Glutamatergic neuron (in vitro differentiated cells): ENCODE measurements at places on chromosomes 3 and 15. TPM values are rescaled to one million over a fixed set of nuclear protein-coding genes. Genes with fewer than 3 reads are reported as not detected.

GRCh38 chr15:70318594-70319465 lies 221.1 kb upstream of the TLE3 start:
- no peak for DNase-seq

DNA sequence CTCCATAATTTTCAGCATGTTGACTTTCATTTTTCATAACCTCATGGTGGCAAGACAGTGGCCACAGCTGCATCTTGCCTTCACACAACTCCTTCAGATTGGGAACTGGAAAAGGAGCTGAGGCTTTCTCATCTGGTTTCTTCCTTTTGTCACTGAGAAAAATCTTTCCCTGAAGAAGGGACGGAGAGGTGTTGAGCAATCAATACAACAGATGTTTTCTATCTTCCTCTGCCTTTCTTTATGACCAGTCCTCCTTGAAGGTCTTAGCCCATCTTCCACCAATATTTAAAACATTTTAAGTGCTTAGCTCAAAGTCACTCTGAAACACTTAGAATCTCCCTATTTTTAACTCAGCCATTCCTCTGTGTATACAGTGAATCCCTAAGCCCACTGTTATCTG lies 11.9 kb downstream of the ZNF660 start:
- DNase-seq: no peak

DNA sequence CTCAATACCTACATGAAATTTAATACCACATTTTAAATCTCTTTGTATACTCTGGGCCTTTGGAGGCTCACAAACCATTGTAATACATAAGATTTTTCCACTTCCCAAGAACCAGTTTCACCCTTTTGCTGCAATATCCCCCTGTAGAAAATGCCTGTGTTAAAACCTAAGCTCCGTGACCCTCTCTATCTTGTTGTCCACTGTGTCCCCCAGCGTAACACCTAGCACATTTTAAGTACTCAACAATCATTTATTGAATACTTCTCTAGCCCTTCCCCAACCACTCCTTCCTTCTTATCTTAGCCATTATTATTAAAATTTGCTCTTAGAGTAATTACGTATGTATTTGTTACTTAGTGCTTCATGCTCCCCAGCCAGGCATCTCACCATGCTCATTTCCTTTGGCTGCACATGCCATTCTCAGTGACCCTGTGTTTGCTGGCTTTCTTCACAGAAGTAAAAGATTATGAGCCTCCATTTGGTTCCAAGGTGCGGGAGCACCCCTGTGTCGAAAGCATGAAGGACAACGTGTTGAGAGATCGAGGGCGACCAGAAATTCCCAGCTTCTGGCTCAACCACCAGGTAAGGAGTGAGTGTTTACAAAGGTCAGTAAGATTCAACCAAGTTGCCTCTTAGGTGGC lies 81.6 kb downstream of the TGFBR2 start:
- DNase-seq: no peak

The CLRN1 gene
- not detected for total RNA-seq

- DNase-seq: no peak
These were observed 666.5 kb downstream of the SQOR start for GRCh38 chr15:46301291-46301690.

GRCh38 chr3:105842449-105842848 lies 26.4 kb downstream of the CBLB start:
- no peak for DNase-seq

The COL8A1 gene
- 0.25 TPM for total RNA-seq

GRCh38 chr3:179949412-179949811 lies 87.3 kb downstream of the PEX5L start:
- no peak for DNase-seq

- no peak for DNase-seq
These were observed 7.9 kb upstream of the SRP14 start for GRCh38 chr15:40046721-40047414.

- DNase-seq: peak; percentile 61
These were observed 7.9 kb downstream of the CCDC71 start for GRCh38 chr3:49158103-49158709.

DNA sequence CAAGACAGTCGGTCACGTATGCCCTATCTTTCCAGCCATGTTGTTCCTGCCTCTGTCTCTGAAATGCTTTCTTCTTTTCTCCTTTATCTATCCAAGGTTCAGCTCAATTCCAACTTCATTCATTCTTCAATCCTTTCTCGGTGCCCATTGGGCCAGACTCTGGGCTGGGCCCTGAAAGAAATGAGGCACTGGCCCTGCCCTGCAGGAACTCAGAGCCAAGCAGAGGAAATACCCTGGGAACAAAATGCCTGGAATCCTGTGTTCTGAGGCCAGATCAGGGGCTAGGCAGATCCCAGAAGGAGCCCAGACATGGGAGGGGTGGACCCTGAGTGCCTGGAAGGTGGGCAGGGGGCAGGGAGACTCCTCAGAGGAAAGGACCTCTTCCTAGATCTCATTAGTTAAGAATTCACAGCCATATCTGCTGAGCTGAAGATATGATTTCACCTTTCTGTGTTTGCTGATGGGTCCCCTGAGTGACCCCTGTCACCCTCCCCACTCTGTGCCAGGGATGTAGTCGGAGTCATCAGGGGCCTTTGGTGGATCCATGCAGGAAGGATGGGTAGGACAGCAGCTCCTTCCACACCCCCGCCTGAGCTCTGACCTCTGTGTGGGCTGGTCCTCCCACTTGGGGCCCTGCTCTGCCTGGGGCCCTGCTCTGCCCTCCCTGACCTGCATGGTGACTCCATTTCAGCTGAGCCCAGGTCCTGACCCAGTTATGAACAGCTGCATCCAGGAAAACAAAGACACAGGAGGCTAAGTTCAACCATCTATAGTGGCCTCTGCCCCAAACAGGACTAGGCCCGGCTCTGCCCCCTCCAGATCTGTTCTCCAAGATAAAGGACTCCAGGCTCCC lies 5.3 kb upstream of the DAPK2 start:
- DNase-seq: no peak

- peak; percentile 85 for DNase-seq
These were observed 102.2 kb downstream of the DGKG start for GRCh38 chr3:186259612-186260383.

DNA sequence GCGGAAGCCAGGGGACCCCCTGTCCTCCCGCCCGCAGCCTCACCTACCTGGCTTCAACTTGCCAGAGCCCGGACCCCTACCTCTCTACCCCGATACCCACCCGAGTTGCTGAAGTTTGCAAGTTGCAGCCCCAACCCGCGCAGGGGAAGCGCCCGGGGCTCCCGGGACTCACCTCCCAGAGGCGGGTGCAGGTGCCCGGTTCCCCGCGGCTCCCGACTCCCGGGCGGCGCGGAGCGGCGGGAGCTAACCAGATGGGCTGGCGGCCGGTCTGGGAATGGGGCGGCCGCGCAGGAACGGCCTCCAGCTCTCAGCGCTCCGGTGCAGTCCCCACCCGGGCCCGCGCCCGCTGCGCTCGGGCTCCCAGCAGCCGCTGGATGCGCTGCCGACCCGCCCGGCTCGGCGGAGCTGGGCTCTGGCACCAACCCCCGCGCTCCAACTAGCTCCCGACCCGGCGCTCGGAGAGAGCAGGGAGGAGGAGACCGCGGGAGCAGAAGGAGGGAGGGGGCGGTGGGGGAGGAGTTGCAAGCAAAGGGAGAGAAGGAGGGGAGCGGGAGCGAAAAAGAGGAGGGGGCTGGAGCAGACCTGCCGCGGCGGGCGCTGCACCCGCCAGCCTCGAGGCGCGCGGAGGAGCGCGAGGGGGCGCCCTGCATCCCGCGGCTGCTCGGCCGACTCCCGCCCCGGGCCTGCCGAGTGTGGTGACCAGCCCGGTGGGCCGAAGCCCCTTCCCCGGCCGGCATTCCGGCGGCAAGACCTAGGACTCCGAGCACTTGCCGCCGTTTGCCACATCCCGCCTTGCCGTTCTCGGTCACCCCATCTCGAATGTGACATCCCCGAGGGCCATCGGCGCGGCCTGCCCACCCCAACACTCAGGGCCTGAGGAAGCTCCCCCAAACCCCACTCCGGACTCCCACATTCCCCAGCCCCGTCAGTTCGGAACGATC lies at the start of gene SEMA5B:
TSS of gene SEMA5B (minus strand) at position 472 of the 941 bp plus-strand sequence. CDS start 66,500 bp downstream, outside the sequence.
- peak; percentile 81 for DNase-seq
